Thymus (tissue), 14 donors: ENCODE measurements at places on chromosomes 6 and 20. TPM values are rescaled to one million over a fixed set of nuclear protein-coding genes. Genes with fewer than 3 reads are reported as not detected.

The SS18L1 gene
- 6.2 TPM for total RNA-seq

The GRIK2 gene
- total RNA-seq = under 0.01 TPM

The NKAIN4 gene
- total RNA-seq = 8.5 TPM

The TMEM14B gene
- 86.3 TPM for total RNA-seq

The HSPA12B gene
- total RNA-seq = 1.5 TPM

The NT5DC1 gene
- total RNA-seq = 15.6 TPM

The TRAPPC3L gene
- 0.14 TPM for total RNA-seq

The FAM209B gene
- 0.42 TPM for total RNA-seq

The OR2H2 gene
- not detected for total RNA-seq

The EYA2 gene
- 11.1 TPM for total RNA-seq

The HLA-DRA gene
- 1,598 TPM for total RNA-seq

The PCK1 gene
- 0.19 TPM for total RNA-seq

- DNase-seq = no peak
These were observed 11.5 kb upstream of the TMEM200A start for GRCh38 chr6:130354322-130354721.

DNA sequence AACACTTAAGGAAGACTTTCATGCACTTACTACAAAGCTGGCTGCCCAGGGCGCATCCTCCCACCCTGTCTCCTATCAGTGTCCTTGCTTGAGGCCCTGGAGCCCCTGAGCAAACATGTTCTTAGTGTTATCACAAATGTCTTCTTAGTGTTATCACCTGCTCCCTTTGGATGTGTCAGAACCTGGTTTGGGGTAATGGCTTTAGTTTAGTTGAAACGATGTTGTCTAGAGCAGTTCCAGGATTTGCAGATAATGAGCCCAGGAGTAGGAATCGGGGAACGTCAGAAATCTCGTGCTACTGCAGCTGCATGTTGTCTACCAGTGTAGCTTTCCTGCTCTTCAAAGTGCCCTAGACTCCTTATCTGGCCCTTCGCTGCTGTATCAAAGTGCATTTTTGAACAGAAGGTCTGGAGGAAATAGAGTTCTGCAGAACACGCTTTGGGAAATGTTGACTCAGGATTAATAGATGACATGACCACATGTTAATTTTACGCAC, 69.6 kb downstream of the PHACTR2 start:
- DNase-seq = no peak

DNA sequence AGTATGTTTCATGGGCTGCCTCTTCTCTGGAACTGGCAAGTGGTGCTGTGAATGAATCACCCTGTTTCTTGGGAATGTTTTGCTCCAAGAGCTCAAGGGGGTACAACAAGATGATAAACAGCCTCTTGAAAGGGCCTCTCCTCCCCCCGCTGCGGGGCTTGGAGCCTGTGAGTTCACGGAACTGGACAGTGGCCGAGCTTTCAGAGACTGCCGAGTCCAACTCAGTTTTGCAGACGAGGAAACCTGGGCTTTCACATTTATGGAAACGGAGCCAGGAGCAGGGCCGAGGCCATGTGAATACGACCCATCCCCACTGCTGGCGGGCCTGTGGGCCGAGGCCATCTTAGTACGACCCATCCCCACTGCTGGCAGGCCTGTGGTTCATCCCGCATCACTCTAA, 18.2 kb upstream of the SRC start:
- DNase-seq = no peak

DNA sequence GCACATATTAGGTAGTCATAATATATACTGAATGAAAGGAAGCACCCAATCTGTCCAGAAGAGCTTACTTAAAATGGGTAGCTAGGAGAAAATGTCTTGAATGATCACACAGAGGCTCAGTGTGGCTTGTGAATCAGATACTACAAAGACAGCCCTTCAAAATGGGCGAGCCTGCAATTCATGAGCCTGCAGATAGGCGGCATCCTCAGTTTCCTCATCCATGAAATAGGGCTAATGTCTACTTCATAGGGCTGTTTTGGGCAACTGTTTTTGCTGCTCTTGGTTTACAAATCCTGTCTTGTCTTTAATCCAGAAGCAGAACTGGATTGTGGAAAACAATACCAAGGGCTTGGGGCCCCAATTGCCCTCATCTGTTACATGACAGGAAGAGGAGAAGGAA, 129.3 kb upstream of the KCNK16 start:
- no peak for DNase-seq

DNA sequence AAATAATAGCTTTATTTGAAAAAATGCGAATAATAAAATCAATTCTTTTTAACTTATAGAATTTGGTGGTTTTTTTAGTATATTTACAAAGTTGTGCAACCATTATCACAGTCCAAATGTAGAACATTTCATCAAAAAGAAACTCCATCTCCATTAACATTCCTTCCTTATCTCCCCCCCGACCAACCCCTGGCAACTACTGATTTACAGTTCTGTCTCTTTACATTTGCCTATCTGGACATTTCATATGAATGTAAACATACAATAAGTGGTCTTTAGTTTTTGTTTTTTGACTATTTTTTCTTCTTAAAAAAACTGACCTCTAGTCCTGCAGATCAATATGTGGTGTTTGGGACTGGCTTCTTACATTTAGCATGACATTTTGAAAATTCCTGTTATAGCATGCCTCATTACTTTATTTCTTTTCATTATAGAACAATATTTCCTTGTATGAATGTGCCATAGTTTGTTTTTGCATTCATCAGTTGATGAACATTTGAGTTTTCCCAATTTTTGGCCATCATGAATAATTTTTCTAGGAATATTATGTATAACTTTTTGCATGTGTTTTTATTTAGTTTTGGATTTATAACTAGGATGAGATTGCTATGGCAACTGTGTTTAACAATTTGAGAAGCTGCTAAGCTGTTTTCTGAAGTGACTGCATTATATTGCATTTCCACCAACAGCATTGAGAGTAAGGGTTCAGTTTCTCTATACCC, 344.7 kb downstream of the NKAIN2 start:
- DNase-seq = no peak

- no peak for DNase-seq
These were observed 226.1 kb upstream of the GMDS start for GRCh38 chr6:2471472-2471871.

DNA sequence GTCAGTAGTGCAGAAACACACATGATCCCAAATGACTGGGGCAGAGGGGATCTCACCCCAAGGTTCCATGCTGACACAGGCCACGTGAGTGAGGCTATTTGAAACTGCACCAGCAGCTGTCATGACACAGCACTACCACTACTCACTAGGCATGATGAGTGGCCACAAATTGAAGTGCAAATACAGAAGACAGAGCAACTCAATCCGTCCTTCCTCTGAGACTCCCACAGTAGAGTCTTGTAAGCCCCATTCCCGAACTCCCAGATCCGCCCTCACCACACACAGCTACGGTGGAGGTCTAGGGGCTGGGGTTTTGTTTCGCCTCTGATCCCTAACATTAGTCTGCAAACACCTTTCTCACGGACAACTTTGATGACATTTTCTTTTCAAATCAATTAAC, 113.3 kb upstream of the NUP153 start:
- no peak for DNase-seq

GRCh38 chr6:33926451-33926850, 122.6 kb upstream of the MLN start:
- no peak for DNase-seq

DNA sequence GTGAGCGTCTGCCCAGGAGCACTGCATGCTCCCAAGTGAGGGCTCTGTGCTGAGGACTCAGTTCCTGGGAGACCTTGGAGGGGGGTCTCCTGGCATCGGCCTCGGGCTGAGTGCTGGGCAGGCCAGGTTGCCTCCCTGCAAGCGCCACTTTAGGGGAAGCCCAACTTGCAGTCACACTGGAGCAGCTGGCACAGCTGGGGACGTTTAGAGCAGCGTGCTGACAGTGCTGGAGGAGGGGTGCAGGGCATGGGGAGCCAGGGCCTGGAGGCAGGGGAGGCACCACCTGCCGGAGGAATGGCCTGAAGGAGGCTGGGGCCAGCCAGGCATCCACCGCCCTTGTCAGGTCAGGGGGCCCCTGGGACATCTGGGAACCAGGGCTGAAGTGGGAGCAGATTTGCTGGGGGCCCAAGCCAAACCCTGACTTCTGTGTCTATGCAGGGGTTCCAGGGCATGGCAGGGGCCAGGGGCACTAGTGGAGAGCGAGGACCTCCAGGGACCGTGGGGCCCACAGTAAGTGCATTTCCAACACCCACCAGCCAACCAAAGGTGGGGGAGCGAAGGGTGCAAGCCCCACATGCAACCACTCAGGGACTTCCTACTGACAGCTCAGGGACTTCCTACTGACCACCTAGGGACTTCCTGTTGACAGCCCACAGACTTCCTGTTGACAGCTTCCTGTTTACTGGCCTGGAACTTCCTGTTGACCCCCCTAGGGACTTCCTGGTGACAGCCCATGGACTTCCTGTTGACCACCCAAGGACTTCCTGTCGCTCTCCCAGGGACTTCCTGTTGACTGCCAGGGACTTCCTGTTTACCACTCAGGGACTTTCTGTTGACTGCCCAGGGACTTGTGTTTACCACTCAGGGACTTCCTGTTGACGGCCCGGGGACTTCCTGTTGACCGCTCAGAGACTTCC, 33.6 kb downstream of the COL20A1 start:
- no peak for DNase-seq

DNA sequence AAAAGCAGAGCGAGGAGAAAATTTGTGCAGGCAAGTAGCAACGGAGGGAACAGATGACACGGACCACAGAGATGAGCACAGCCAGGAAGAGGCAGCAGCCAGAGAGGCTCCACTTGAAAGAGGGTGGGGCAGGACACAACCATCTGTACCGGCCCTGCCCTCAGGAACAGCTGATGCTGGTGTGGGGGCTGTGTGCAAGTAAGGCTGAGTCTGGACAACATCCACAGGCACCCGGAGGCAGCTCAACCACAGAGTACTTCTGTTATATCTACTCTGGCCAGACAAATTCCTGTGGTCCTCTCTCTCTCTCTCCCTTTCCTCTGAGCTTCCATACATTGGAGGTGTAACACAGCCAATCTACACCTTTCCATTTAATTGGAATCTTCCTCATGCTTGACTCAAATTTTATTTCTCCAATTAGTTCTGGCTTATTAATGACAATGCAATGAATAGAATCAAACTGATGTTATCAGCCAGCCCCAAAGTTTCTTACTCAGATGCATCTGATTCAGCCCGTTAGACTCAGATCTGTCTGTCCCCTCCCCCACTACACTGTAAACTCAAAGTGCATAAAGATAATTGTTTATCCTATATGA, 24.9 kb downstream of the KIF13A start:
- DNase-seq = no peak

DNA sequence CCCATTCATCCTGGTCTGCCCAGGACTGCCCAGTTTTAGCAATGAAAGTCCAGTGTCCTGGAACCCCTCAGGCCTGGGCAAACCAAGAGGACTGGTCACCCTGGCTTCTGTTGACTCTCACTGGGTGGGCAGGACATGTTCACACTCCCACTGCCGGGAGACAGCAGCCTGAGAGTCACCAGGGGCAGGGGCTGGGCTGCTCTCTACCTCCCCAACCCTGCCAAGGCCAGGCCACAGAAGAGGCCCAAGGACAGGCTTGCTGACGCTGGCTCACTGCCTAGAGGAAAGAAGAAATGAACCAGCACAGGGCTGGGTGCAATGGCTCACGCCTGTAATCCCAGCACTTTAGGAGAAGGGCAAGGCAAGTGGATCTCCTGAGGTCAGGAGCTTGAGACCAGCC, 36.9 kb downstream of the C20orf203 start:
- no peak for DNase-seq

DNA sequence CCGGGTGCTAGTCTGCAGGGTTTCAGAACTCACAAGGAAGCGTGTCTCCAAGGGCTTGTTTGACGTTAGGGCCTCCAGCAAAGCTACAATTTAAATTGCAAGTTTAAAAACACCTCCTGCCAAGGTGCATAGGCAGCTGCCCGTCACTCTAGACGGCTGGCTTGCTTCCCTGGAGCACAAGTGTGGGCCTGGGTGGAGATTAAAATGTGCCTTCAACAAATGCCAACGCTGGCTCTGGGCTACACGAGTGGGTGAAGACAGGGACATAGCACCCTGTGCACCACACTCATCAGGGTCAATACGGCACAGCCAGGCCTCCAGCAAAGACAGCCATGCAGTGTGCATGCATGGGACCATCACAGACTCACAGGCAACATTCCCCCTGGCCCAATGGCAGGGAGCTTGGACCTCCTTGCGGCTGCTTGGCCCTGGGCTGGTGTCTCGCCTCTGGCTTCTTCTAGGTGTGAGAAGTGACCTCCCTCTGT, 48.4 kb upstream of the FRMD1 start:
- DNase-seq = no peak

GRCh38 chr20:57628047-57628961, 8.1 kb upstream of the ZBP1 start:
- DNase-seq = peak; percentile 64
